Osteocyte (in vitro differentiated cells): ENCODE measurements at places on chromosomes 7 and 10. TPM values are rescaled to one million over a fixed set of nuclear protein-coding genes. Genes with fewer than 3 reads are reported as not detected.

Gene HOXA9
- not detected in 2 replicates for total RNA-seq

- no peak overlapping the region for H3K27ac ChIP-seq
- H3K4me1 ChIP-seq: peaks cover 30% of the 10 kb centered on the region
- no peaks in the 10 kb centered on the region for H3K36me3 ChIP-seq
- DNase-seq: no peak
- peaks cover 53% of the 10 kb centered on the region for H3K27me3 ChIP-seq
- H3K4me3 ChIP-seq: peak overlapping the region; percentile 82
Observed at GRCh38 chr10:7409732-7410168, 1.1 kb downstream of the SFMBT2 start.

DNA sequence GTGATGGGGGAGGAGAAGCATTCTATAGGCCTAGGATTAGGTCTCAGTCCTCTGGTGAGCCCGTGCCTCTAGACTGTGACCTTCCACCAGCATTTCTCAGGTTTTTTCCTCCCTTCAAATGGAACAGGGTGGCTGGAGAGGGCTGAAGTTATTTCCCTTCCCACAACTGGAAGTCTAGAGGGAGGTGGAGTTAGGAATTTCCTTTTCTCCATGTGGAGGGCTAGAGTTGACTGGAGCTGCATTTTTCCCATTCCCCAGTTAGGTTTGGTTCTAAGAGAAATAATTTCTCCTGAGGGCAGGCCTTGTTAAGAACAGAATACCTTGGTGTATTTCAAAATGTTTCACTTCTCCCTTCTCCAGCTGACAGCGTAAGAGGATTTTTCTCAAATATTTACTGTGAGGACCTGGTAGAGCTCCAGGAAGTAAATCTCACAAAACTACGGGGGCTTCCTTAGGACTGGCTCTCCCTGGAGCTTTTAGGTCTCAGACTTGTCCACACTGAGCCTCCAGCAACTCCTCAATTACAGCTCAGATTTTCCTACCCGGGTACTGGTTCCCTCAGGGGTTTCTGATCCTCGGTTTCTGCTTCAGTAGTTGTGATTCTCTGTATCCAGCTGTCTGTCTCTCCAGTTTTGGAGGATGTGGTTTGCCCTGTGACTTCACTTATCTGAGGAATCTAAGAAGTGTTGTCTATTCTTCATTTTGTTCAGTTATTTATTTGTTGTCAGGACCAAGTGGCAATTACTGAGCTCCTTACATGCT, 6.0 kb upstream of the REEP3 start:
- peak overlapping the region; percentile 68 for H3K4me3 ChIP-seq
- peaks cover 36% of the 10 kb centered on the region for H3K36me3 ChIP-seq
- no peak for DNase-seq
- H3K4me1 ChIP-seq: peaks cover 73% of the 10 kb centered on the region
- H3K27me3 ChIP-seq: no peaks in the 10 kb centered on the region

- H3K4me3 ChIP-seq: no peak overlapping the region
- DNase-seq: no peak
- H3K36me3 ChIP-seq: peaks cover 44% of the 10 kb centered on the region
- H3K27me3 ChIP-seq: no peaks in the 10 kb centered on the region
- H3K27ac ChIP-seq: no peak overlapping the region
- H3K4me1 ChIP-seq: no peaks in the 10 kb centered on the region
Observed at GRCh38 chr10:93334901-93335327, 147.2 kb downstream of the MYOF start.

- H3K36me3 ChIP-seq: peaks cover 35% of the 10 kb centered on the region
- H3K27me3 ChIP-seq: no peaks in the 10 kb centered on the region
- no peak overlapping the region for H3K4me3 ChIP-seq
- no peak for DNase-seq
- peaks cover 8% of the 10 kb centered on the region for H3K4me1 ChIP-seq
Observed at GRCh38 chr10:74086317-74086716, 64.3 kb downstream of the AP3M1 start.

GRCh38 chr7:36299823-36300341, 89.8 kb upstream of the ANLN start:
- H3K27ac ChIP-seq: no peak overlapping the region
- H3K36me3 ChIP-seq: no peaks in the 10 kb centered on the region
- no peak for DNase-seq
- peaks cover 3% of the 10 kb centered on the region for H3K27me3 ChIP-seq
- H3K4me1 ChIP-seq: peaks cover 42% of the 10 kb centered on the region
- no peak overlapping the region for H3K4me3 ChIP-seq

DNA sequence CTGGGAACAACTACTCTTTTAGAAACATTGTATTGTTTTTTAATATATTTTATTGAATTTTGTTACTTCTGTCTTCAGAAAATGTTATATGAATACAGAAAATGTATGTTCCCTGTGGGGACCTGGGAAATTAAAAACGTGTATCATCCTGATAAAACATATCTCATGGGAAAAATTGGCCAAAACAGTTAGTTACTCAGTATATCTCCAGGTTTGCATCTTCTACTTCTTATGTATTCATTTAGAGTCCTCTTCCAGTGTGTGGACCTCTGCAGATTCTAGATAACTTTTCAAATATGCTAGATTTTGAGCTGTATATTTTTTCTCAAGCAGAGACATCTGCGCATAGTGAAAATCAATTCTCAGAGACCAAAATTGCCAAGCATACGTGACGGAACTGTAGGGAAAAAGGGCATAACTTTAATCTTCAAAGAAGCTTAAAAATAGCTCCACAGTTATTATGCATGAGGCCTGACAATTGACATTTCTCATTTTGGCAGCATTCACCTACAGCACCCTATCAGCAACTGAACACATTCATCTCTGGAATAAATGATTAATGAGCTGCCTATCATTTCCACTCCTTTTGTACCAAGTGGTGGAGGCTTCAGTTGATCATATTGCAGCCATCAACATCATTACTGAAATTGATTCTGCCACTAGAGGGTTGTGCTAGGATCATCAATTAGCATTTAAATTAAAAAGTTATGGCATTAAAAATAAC, 26.4 kb upstream of the UMAD1 start:
- DNase-seq: no peak
- no peaks in the 10 kb centered on the region for H3K36me3 ChIP-seq
- no peaks in the 10 kb centered on the region for H3K4me1 ChIP-seq
- H3K4me3 ChIP-seq: no peak overlapping the region
- H3K27me3 ChIP-seq: no peaks in the 10 kb centered on the region

- H3K27ac ChIP-seq: no peak overlapping the region
- no peaks in the 10 kb centered on the region for H3K4me1 ChIP-seq
- H3K27me3 ChIP-seq: no peaks in the 10 kb centered on the region
- H3K36me3 ChIP-seq: no peaks in the 10 kb centered on the region
Observed at GRCh38 chr7:86391813-86392212, 251.9 kb upstream of the GRM3 start.
